T-helper 9 cell (primary cell): ENCODE measurements at places on chromosomes 16 and 17.

- DNase-seq: no peak
Observed at GRCh38 chr17:10516638-10517037, 1.7 kb downstream of the MYH1 start.

- no peak for DNase-seq
Observed at GRCh38 chr17:31604936-31605335, 213.5 kb downstream of the RAB11FIP4 start.

DNA sequence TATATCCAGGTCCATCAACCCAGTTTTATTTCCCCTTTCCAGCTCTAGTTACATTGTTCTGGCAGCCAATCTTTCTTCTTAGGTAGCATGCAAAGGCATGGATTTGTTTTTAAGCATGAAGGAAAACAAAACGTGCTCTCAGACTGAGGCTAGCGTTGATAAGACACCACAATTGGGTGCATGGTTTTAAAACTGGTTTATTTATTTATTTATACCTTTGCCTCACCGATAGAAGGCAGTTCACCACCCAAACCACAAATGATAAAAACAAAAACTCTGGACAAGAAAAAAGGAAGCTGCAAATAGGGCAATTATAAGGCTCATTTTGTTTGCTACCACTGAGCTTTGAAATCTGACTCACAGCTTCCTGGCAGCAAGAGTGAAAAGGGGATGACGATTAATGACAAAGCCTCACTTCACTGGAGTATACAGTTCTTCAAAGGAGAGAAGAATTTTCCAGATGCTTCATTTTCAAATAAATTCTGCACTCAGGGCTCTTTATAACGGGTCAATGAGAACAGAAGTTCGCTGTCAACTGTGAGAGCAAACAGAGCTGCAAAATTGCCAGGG is 278.4 kb upstream of the IRX5 start:
- DNase-seq: no peak

DNA sequence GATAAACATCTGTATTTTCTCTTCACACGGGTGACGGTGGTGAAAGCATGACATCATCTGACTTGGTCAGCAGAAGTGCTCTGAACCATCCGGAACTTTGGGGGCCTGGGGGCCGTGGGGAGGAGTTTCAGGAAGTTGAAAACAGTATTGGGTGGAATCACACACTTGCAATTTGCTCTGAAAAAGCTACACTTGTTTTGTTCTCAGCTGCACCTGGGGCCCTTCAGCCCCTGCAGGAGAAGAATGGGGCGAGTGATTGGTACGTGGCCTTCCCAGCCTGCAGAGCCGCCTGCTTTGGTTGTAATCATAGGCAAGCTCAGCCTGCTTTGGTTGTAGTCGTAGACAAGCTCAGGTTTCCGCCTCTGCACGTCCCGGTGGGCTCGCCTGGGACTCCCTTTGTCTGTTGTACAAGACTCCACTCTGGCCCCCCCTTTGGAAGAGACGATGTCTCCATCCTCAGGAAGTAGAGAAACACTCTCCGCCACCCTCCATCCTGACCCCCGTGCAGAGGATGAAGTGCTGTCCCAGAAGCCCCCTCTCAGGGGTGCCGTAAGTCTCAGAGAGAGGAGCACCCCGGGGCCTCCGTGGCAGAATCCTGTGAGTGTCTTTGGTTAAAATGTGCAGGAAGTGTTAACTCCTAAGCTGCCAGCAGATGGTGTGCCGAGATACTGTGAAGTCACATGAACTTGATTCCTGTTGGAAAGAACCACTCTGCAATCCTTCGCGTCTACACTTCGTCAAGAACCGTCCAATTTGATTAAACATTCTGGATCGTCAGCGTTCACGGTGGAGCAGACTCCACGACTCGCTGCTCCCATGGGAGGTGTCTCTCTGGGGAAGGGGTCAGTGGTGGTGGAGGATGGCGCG is 5.4 kb downstream of the BANP start:
- DNase-seq: peak; percentile 58

DNA sequence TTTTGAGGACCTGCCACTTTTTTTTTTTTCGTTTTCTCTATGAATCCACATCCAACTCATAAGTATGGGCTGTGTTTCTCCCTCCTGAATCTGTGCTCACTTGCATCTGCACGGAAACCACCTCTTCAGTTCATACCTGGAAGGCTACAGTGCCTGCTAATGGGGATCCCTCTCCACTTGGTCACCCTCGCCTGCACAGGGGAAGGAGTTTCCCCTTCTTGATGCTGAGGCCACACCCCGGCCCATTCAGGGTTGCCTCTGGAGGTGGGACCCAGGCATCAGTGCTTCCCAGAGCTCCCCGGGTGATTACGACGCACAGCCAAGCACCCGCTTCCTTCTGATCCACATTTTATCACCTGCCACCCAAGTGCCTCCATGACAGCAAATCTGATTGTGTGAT is 85.9 kb upstream of the TBC1D3K start:
- no peak for DNase-seq

GRCh38 chr16:56726926-56727325 is 3.0 kb upstream of the NUP93 start:
- no peak for DNase-seq

DNA sequence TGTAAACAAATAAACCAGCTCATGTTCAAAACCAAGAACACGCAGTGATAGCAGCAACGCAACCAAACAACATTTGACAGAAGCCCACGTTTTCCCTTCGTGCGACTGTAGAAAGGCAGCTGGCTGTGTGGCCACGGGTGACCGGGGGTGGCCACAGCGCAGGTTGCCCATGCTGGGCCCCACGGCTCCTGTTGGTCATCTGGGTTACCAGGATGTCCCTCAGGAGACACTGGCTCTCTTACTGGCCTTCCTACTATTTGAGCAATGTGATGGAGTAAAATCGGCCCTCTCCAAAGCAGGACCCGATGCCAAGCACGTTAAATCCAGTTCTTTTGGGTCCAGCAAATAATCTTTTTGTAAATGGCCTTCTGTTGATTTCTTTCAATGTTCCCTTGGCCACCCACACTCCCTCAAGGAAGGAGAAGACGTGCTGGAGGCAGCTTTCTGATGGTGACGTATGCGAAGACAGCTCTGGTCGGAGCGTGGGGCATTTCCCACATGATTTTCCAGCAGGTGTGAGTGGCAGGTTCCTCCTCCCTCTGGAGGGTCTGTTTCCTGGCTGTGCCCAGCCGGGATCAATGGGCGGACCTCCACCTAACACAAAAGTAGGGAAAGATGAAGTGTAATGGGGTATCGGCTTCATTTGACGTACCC is 143.1 kb upstream of the CHMP6 start:
- DNase-seq: no peak

- DNase-seq: no peak
Observed at GRCh38 chr17:36721560-36722120, 120.3 kb downstream of the MRM1 start.

DNA sequence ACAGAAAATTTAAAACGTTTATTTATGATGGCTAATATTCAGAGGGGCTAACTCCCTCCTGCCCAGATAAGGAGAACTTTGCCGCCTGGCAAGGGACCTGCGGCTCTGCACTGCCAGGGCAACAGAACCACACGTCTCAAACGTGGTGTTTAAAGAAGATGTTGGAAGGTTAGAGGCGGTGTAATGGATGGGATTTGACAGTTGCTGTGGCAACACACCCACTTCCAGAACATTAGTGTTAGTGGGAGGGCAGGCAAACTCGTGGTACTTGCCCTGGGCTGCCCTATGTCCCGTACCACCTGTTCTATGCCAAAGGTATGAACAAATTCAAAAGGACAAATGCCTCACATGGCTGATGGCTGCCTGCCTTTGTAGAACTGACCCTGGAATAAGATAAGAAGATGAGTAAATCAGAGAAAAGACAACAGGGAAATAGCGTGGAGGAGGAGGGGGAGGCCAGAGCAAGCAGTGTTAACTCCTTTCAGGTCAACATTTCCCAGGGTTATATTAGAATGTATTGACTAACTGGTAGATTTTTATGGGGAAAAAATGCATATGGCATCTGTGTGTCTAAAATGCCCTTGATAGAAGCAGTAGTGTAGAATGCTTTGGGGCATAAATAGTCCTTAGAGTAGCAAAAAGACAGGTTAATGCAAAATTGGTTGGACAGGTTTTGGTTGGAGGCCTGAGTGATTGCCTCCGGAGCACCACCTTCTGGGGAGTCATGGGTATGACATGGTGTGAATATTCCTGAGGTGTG is 30.8 kb downstream of the HLF start:
- peak; percentile 52 for DNase-seq

DNA sequence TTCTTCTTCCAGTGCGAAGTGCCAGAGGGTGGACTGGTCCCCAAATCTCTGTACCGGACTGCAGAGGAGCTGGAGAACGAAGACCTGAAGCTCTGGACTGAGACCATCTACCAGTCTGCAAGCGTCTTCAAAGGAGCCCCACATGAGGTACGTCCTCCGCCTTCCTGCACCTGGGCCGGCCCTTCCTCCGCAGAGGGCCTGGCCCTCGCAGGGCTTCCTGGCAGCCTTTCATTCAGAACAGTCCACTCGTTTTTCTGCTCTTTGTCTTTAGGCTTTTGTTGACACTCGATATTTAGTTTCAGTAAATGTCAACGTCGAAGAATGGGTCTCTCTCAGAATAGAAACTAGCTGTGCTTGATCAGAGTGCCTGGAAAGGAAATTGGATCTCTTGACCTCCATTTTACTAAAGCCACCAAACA is 68.6 kb downstream of the SEC14L1 start:
- DNase-seq: no peak

DNA sequence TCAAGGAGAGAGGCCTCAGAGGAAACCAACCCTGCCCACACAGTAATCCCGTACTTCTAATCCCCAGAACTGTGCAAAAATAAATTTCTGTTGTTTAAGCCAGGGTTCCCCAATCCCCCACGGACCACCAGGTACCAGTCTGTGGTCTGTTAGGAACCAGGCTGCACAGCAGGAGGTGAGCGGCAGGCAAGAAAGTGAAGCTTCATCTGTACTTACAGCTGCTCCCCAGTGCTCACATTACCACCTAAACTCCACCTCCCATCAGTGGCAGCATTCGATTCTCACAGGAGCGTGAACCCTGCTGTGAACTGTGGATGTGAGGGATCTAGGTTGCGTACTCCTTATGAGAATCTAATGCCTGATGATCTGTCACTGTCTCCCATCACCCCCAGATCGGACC is 101.1 kb upstream of the CDC42EP4 start:
- no peak for DNase-seq

- no peak for DNase-seq
Observed at GRCh38 chr16:19375561-19376158, 42.0 kb upstream of the TMC5 start.

DNA sequence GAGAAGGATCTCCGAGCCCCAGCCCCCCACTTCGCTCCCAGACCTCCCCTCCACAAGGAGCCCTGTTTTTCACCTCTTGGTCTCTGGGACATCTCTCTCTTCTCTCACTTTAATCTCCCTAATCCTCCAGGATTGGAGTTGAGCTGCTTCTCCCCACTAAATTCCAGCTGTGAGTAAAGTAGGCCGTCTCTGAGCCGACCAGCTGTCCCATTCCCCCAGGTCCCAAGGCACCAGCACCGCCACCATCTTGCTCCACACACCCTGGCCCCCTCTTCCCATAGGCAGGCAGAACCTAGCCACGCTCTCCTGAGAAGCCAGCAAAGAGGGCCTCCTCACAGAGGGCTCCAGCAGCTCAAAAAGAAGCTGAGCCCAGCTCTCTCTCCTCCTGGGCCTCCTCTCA is 878 bp downstream of the DLG4 start:
- no peak for DNase-seq

- DNase-seq: no peak
Observed at GRCh38 chr16:87051526-87052320, 265.5 kb downstream of the C16orf95 start.

DNA sequence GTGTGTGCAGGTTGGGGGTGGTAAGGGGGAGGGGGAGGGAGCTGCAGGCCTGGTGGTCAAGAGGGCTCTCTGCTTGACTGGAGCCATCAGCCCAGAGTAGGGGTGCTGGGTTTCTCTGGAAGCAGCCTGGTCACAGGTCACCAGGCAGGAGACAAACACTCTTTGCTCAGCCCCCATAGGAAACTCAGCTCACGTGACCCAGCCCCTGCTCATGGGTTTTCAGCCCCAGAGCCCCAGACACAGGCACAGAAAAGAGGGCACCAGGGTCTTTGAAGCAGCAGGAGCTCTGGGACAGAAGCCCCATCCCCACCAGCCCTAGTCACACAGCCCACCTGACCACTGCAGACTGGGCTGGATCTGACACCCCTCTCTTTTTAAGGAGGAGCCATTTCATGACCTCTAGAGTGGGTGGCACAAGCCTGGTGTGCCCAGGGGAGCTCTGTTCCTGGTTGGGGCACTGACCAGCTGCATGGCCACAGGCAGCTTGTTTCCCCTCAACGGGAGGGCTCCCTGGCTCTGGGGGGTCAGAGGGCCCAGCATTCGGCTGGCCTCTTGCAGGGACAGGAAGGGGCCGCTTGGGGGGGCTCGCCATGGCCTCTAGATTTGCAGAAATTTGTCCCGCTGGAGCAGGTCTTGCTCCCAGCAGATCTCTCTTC is 13.8 kb upstream of the CD79B start:
- DNase-seq: no peak

GRCh38 chr17:7883781-7884386 is 4.7 kb upstream of the CHD3 start:
- DNase-seq: no peak

- no peak for DNase-seq
Observed at GRCh38 chr16:1315081-1316032, 5.9 kb downstream of the UBE2I start.

GRCh38 chr17:56594320-56595107 is 1.0 kb downstream of the NOG start:
- DNase-seq: no peak

GRCh38 chr17:31405890-31406371 is 14.5 kb downstream of the RAB11FIP4 start:
- DNase-seq: no peak
